ENCODE measurements at places on chromosomes 6 and 20.

DNA sequence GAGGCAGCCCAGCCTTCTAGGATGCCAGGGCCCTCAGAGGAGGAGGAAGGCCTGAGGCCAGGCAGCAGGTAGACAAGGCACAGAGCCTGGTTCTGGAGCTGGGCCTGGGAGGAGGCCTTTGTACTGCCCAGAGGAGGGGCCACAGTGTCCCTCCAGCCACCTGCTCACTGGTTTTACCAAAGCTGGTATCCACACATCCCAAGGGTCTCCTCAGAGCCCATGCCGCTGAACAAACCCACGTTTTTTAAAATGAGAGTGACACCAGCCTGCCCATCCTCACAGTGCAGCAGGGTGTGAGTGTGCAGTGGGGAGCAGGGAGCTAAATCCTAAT is 162.7 kb downstream of the LY86 start:
- DNase-seq = no peak

GRCh38 chr6:152776833-152777232 is 26.2 kb downstream of the VIP start:
- DNase-seq = no peak

- no peak for DNase-seq
These were observed 29.9 kb downstream of the HIVEP2 start for GRCh38 chr6:142914937-142915697.

- DNase-seq = no peak
These were observed 161.7 kb downstream of the INSM1 start for GRCh38 chr20:20529597-20529996.

DNA sequence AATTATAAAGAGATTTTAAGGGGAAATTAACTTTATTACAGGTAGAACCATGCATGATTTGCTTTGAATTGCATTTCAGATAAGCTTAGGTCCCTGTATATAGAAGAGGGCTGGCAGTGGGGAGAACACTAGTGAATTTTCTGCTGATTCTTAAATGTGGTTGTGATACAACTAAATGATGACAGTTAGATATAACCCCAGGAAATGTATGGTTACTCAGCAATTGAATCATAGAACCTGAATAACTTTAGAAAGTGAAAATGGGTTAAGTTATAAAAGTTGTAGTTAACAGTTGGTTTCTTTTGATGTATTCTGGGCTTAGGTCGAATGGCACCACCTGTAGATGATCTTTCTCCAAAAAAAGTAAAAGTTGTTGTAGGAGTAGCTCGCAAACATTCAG is 70.1 kb downstream of the PHF3 start:
- no peak for DNase-seq

GRCh38 chr6:38215651-38216311 is 396.3 kb downstream of the ZFAND3 start:
- DNase-seq = no peak

DNA sequence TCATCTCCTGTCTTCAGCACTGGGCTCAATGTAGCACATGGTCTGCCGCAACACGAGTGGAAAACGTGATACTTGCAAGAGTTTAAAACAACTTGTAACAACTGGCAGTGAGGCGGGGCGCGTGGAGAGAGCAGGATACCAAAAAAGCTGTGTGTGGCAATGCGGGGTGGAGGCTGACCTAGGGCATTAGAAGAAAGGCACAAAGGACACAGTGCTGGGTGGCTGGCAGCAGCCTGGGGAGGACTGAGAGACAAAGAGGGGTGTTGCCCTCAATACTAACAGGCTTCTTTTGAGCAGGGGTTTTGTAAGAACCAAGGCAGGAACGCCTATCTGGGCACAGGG is 1.5 kb upstream of the GFOD1 start:
- no peak for DNase-seq

DNA sequence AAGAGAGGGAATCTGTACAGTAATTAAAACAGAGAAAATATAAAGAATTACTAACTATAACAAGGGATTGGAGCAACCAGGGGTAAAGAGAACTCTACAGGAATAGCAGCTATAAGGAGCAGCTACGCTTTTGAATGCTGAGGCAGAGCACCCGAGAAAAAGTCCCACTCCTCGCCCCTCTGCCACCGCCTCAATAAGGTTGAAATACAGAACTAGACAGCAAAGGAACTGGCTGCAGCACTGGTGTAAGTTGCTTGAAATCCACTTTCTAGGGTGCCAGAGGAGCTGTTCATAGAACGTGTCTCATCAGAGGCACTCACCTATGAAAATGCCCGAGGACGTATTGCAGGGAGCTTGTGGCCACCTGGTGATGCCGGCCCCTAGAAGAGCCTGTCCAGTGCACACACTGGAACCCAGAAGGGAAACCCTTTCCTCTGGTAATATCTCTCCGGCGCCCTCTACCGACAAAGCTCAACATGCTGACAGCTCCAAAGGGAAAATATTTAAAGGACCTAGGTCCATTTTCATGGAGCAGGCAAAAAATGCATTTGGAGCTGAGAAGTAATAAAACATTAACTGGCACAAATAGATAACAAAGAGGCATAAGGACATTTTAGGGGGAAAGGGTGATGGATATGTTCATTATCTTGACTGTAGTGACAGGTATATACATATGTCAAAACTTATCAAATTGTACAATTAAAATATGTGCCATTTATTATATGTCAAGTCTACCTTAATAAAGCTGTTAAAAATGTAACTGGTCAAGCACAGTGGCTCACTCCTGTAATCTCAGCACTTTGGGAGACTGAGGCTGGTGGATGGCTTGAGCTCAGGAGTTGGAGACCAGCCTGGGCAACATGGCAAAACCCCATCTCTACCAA is 137.4 kb upstream of the HDAC2 start:
- DNase-seq = peak; percentile 65

- DNase-seq = peak; percentile 52
These were observed 46.8 kb downstream of the EIF2S2 start for GRCh38 chr20:34065260-34065659.

DNA sequence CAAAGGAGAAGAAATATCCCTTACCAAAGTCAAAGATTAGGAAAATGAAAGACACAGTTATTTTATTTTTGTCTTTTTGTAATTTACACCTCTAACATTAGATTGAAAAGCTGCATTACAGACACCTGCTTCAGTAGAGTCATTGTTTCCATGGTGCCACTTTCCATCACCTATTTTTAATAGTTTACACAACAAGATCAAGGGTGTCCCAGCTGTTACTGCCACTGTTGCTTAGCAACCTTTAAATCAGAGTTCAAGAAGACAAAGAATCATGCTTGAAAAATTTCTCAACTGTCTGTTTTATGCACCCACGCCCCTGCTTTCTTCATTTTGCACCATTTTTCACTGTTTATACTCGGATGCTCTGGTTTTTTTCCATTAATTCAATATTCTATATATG is 668.2 kb upstream of the GJE1 start:
- DNase-seq = peak; percentile 29

DNA sequence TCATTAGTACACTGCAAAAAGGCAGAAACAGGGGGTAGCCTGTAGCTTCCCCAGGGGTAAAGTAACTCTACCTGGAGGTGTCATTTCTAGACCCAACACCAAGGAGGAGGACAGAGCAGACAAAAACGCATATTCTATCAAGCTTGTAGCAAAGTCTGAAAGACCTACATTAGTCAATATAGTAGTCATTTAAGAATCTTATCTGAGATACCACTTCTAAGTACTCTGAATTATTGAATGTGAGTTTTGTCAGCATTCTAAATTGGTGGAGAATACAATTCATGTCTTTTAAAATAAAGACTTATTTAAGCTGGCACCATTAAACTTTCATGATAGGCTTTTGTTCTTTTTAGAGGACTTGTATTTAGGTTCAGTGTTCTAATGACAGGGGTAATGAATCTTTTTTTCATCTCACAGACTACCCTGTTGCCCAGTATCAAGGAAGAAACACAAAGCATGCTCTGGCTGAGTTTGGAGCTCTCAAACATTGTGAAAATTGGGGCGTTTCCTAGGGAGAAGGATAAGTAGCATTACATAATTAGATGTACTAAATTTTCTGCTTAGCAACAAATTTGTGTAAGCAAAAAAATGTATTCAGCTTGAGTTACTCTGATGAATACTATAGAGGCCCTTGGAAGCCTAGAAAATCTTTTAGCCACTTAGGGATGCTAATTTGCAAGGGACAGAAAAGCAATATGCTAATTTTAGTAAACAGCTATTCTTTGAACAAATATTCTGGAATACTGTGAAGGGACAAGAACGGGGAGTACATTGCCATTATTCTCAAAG is 255.4 kb upstream of the HSF2 start:
- no peak for DNase-seq

GRCh38 chr6:161374971-161375873 is 101.4 kb upstream of the AGPAT4 start:
- no peak for DNase-seq

- DNase-seq = no peak
These were observed 184.2 kb downstream of the PHF3 start for GRCh38 chr6:63819831-63820230.

DNA sequence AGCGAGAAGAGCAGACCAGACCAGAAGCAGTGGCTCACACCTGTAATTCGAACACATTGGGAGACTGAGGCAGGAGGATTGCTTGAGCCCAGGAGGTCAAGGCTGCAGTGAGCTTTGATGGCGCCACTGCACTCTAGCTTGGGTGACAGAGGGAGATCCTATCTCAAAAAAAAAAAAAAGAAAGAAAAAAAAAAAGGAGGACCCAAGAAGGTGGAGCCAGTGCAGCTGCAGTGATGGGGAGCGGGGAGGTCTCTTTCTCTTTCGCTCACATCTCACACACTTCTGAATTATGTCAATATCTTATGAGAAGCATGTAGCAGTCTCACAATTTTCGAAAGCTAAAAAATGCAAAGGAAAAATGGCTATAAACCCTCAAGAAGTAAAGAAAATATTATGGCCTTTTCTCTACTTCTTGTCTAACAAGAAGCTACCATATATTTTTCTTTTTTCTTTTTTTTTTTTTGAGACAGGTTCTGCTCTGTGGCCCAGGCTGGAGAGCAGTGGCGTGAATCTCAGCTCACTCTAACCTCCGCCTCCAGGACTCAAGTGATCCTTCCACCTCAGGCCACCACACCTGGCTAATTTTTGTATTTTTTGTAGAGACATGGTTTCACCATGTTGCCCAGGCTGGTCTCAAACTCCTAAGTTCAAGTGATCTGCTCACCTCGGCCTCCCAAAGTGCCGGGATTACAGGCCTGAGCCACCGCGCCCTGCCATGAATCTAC is 3.8 kb upstream of the SPO11 start:
- DNase-seq = no peak

DNA sequence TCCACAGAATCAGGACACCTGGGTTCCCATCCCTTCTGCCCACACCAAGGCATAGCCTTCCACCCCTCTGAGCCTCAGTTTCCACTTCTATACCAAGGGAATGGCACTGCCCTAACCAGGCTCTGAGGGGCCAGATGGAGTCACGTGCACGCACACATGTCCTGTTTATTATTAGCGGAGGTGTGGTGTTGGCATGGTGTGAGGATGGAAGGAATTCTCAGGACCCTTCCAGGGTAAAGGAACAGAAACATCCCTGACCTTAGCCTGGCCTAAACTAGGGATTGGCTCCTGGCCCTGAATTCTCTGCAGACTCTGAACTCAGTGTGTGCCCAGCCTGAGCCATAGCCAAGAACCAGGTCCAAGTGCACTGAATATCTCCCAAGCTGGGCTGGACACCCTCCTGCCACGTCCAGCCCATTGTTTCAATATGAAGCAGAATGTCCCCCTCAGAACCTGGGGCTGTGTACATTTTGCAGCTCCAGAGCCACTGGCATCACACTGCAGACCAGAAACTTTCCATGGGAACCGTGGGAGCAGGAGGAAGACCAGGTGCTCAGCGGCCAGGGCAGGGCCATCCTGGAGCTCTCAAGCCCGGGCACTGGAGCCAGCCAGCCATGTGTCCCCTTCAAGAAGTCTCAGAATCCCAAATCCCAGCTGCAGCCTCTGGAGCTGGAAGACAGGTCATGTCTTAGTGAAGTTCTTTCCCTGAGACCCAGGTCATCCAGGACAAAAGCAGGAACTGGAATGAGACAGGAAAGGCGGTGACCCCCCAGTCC is 208.4 kb downstream of the ANKRD60 start:
- no peak for DNase-seq

GRCh38 chr20:58402827-58403226 is 13.8 kb downstream of the VAPB start:
- no peak for DNase-seq

DNA sequence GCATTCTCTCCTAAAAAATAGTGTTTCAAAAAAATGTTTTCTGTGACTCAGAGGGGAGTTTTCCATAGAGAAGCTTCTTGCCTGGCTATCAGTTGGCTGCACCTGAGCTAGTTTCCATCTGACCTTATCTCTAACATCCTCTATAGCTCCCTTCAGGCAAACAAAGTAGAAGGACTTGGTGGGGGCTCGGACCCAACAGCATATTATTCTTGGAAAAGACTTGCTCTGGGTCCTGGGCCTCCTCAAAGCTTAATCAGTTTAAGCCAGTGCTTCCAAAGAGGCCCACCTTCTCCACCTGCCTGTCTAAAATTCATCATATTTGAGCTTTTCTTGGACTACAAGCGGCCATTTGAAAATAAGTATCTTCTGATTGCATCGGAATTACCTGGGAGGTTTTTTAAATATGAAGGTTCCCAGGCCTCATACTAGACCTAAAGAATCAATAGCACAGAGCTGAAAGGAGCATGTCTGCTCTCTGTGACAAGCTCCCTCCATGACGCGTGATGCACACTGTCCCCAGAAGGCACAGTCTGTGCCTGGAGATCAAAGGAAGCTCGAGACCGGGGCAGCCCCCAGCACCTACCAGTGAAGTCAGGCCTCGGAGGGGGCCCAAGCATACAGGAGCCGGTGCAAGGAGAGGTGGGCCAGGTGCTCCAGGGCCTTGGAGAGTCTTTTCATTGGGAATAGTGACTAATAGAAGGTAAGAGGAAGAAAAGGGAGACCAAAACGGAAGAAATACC is 80.6 kb upstream of the HIVEP1 start:
- DNase-seq = no peak

GRCh38 chr6:86686496-86686895 is 250.8 kb upstream of the HTR1E start:
- no peak for DNase-seq

GRCh38 chr6:109456111-109456583 is 575 bp upstream of the MICAL1 start:
- no peak for DNase-seq

DNA sequence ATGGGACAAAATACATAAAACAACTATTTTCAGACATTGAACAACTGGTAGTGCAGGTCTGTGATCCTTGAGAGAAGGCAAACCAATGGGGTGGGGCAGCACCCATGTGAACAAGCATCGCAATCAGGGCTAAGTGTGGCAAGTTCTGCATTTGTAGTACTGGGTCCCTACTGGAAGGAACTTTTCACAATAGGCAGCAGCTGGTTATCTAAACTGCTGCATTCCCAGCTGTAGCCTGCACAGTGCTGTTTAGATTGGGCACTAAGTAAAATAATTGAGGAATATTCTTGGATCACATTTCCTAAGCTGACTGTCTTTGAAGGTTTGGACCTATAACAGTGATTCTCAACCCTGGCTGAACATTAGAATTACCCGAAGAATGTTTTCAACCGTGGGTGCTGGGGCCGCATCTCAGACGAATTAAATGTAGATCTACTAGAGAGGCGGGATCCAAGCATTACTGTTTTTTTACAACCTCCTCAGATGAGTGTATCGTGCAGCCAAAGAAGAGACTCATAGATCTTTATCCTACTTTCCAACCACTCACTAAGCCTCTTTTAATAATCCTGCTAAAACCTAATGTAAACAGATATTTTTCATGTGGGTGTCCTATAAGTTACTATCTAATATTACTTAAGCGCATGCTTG is 12.4 kb upstream of the MAP3K4 start:
- no peak for DNase-seq

GRCh38 chr6:46042355-46042999 is 26.8 kb upstream of the CLIC5 start:
- peak; percentile 32 for DNase-seq

Data from fibroblast of skin of abdomen (primary cell).